LHCN-M2 (cell line): ENCODE measurements at places on chromosomes 3 and 15.

DNA sequence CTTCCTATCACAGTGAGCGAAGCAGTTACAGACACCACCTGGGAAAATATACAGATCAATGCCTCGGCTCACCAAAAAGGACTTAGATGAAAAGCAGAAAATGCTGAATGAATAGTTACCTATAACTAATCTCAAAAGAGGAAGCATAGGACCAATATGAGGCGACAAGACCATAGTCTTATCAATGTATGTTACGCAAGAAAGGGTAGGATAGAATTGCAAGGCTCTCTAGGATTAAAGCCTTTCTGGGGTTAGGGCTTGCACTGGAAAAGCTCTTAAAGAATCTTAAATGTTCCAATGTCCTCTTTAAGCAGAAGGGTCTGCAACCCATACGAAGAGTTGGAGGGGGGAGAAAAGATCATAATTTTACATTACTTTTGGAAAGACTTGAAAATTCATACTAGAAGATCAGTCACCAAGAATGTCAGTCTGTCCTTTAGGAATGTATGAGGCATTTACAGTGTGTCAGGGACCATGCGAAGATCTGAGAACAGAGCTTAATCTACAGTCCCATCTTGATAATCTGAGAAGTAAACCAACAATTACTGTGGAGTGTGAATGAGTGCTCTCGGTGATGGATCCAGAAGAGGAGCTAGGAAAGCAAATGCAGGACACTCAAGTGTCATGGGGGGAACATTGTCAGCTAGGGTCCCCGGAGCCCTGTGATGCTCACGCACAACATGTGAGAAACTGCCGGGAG is 185.9 kb downstream of the GREM1 start:
- DNase-seq, result no peak

GRCh38 chr3:195467641-195468390 is 25.0 kb upstream of the ACAP2 start:
- peak; percentile 39 for DNase-seq

DNA sequence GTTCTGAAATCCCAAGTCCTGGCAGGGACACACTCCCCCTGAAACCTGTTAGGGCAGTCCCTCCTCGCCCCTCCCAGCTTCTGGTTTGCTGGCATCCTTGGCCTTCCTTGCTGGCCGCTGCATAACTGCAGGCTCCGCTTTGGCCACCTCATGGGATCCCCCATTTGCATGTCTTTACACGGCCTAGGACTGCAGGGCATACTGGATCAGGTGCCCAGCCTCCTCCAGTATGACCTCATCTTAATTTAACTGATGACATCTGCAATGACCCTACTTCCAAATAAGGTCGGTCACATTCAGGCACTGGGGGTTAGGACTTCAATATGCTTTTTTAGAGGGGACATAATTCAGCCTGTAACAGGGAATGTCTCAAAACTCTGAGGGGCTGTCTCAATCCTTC is 173.3 kb downstream of the RAB11A start:
- DNase-seq, result no peak

DNA sequence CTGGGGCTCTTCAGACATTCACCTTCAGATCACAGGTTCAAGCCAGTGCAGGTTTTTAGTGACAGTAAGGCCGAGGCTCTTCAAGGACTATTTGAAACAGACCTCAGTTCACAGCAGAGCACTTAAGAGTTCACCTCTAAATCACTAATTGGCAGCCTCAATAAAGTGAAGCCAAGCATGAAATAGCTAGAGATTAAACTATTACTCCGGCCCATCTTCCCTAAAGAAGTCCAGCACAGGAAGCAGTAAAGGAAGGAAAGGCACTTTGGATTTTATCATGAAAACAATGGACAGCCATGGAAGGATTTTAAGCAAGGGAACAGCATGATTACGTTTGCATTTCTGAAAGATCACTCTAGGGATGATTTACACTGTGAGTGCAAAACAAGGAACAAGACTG is 27.6 kb upstream of the ARL6 start:
- DNase-seq, result no peak

GRCh38 chr15:88375234-88375927 is 91.8 kb downstream of the MRPL46 start:
- DNase-seq, result no peak

GRCh38 chr3:192171213-192171612 is 556.1 kb downstream of the FGF12 start:
- no peak for DNase-seq

GRCh38 chr3:128555841-128556240 is 62.8 kb upstream of the GATA2 start:
- DNase-seq, result no peak

- DNase-seq, result no peak
Observed at GRCh38 chr3:16266714-16267113, 1.7 kb downstream of the OXNAD1 start.

GRCh38 chr15:75023872-75024636 is 664 bp downstream of the PPCDC start:
- peak; percentile 60 for DNase-seq

GRCh38 chr15:55914446-55914845 is 79.0 kb downstream of the NEDD4 start:
- DNase-seq, result no peak

DNA sequence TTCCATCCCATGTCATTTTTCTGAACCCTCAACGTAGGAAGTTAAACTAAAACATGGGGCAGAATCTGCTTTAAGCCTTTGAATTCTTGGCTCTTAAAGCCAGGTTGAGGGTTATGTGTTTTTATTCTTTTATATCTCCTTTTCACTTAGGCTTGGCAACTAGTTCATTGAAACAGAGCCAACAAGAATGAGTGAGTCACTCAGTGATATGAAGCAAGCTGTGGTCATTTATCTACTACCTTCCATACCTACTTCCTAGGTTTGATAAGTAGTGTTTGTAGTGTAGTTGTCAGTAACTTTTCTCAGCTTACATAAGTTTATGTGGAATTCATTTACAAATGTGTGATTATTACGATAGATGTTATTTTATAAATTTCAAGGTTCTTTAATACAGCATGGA is 67.4 kb downstream of the SNRPN start:
- peak; percentile 25 for DNase-seq

DNA sequence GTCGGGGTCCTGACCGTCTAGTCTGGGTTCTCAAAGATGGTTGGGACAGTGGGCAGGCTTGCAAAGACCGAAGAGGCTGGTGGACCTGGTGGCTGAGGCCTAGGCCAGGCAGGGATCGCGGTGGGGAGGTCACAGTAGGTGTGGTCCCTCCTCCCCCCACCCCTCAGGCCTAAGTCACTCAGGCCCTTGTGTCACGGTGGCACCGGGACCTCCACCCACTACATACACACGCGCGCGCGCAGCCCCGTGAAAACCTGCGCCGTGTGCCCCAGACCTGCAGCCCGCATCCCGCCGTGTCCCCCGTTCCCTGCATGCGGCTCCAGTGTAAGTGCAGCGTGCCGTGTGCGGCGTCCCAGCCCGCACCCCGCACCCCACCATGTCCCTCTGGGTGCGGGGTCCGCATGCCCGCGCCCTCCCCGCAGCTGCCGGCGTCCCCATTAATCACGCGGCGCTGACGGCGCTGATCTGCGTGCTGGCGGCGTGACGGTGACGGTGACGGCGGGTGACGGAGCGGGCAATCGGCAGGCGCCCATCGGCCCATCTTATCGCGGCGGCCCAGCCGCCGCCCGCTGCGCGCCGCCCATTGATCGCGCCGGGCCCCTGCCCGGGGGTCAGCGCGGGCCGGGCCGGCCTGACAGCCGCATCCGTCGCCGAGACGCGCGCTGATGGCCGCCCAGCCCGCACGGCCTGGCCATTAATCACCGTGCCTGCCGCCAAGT is 24.4 kb downstream of the SEC61A1 start:
- DNase-seq, result no peak

DNA sequence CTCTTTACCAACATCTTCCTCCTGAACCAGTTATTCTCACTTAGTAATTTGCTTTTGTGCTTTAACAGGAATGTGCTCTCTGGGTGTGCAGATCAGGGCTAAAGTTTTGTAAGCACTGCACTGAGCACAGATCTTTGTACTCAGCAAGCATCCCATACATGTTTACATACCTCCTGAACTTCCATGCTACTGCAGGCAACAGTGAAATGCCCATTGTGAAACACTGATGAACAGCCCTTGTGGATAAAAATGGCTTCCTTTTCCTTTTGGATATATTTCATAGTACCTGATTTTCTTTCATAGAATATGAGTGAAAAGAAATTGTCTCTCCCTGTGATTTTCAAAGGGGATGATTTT is 855.9 kb downstream of the MCTP2 start:
- no peak for DNase-seq

GRCh38 chr3:20321391-20322047 is 135.5 kb upstream of the SGO1 start:
- no peak for DNase-seq

- peak; percentile 89 for DNase-seq
Observed at GRCh38 chr15:87207990-87208580, 1048.5 kb downstream of the NTRK3 start.

- DNase-seq, result peak; percentile 60
Observed at GRCh38 chr15:84633311-84634227, 20.5 kb downstream of the WDR73 start.

- DNase-seq, result no peak
Observed at GRCh38 chr3:84965141-84965540, 6.4 kb downstream of the CADM2 start.

- DNase-seq, result no peak
Observed at GRCh38 chr3:196662711-196663571, 23.4 kb downstream of the NRROS start.

DNA sequence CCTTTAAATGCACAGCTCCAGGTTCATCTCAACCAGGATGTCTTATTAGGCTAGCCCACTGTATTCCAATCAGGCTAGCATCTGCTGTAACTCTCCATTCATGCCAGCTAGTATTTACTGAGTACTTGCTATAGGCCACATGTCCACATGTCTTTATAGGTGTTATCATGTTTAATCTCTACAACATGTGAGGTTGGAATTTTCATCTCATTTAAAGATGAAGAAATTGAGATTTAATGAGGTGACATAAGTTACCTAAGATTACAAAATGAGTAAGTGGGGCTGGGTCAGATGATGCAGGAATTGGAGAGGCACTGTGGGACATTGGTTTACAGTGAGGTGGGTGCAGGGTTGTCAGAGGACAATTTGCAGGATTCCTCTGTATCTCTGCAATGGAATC is 2.9 kb downstream of the IFT122 start:
- no peak for DNase-seq

DNA sequence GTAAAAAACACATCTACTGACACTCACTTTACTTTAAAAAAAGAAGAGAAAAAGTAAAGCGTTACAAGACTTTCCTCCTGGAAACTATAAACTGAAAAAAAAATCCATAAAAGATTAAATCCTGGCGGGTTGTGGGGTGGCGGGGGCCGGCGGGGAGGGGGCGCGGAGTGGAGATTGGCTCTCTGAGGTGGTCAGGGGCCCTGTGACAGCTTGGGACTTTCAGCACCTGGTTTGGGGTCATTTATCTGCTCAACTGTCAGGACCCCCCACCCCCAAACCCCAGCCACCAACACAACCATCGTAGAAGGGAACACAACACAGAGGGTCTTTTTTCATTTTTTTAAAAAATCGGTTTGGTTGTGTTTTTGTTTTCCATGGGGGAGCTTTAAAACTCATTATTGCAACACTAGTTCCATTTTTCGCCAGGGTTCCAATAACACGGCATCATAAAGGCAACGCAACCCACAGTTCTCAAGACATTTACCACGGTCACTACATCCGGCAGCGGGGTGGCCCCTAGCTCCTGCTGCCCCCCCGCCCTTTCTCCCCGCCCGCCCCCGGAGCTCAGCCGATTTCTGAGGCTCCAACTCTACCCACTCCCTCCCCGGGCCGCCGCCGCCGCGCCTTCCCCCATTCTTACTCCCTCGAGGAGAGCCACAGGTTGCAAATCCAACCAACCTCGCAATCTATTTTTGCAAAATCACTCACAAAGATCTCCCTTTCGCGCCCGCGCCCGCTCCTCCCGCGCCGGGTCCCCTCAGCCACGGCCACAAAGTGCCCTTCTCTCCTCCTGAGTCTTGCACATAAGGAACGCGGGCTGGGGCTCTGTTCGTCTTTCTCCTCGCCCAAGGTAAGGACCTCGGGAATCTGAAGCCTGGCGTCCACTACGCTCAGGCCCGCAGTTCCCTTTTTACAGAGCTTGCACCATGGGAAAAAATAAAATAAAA is 1.8 kb downstream of the BCL6 start:
- peak; percentile 59 for DNase-seq

DNA sequence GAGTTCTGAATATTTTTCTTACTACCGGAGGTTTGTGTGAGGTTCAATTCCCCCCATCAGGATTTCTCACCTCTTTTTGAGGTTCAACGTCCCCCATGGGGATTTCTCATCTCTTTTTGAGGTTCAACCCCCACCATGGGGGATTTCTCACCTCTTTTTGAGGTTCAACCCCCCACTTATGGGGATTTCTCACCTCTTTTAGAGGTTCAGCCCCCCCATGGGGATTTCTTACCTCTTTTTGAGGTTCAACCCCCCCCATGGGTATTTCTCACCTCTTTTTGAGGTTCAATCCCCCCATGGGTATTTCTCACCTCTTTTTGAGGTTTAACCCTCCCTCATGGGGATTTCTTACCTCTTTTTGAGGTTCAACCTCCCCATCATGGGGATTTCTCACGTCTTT is 26.3 kb downstream of the NDUFB4 start:
- DNase-seq, result no peak

DNA sequence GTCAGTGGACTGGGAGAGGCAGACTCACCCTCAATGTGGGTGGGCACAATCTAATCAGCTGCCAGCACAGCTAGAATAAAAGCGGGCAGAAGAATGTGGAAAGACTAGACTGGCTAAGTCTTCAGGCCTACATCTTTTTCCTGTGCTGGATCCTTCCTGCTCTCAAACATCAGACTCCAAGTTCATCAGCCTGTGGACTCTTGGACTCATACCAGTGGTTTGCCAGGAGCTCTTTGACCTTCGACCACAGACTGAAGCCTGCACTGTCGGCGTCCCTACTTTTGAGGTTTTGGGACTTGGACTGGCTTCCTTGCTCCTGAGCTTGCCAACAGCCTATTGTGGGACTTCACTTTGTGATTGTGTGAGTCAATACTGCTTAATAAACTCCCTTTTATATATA is 68.0 kb downstream of the CNTN3 start:
- DNase-seq, result peak; percentile 2

DNA sequence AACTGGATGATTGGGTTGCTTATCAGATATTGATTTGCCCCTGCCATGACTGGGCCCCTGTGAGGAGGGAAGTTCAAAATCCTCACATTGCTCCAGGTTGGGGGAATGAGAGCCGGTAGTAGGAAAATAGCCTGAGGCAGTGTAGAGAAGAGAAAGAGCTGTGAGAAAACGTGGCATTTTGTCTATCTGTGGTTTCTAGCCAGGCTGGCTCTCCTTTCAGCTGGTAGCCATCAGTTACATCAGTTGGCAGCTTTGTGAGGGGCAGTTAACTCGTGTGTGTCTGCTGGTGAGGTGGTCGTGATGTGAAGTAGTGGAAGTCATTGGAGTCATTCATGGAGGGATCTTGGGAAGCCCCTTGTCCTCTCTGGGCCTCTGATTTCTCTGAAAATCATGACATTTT is 5.2 kb downstream of the ESYT3 start:
- DNase-seq, result no peak

GRCh38 chr15:78365917-78366316 is 25.8 kb downstream of the CRABP1 start:
- DNase-seq, result no peak
